Tibial nerve (tissue), 4 donors: ENCODE measurements at places on chromosomes 12 and 14.
A peak's percentile ranks its signal among the peaks of the same experiment; 100 is the strongest.

DNA sequence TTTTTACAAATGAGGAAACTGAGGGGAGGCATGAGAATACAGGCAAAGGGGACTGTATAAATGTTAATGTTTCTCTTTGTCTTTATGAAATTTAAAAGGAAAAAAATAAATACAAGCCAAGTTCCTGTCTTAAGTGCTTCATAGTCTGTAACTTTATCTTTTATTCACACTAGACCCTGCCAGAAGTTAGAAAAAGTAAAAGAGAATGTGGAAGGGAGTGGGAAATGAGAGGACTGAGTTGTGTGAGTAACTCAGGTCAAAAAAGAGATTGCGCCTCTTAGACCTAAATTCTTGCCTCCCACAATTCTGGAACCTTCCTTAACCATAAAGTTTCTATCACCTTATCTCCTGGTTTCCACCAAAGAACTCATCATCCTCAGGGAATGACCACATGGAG is 141.1 kb downstream of the KICS2 start:
- no peak overlapping the region for H3K4me3 ChIP-seq
- no peaks in the 10 kb centered on the region for H3K27me3 ChIP-seq
- no peak for DNase-seq
- no peaks in the 10 kb centered on the region for H3K36me3 ChIP-seq
- H3K4me1 ChIP-seq: peaks cover 25% of the 10 kb centered on the region
- H3K27ac ChIP-seq: peak overlapping the region; percentile 2

GRCh38 chr12:19220852-19221466 is 91.4 kb downstream of the PLEKHA5 start:
- H3K36me3 ChIP-seq: no peaks in the 10 kb centered on the region
- no peak overlapping the region for H3K4me3 ChIP-seq
- H3K4me1 ChIP-seq: peaks cover 6% of the 10 kb centered on the region
- no peaks in the 10 kb centered on the region for H3K27me3 ChIP-seq
- no peak for DNase-seq

DNA sequence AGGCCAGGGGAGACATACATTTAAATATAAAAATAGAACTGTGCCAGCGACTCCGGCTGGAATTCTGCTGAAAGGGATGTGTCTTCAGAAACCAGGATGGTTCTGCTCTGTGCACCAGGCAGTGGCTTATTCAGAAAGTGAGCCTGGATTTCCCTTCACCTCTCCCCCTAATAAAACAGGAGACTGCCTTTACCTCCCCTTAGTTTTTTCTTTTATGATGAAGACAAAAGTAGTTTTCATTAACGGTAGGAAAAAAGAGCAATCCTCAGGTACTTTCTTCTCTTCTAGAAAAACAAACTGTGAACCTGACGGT is 346 bp downstream of the SLC7A8 start:
- H3K27ac ChIP-seq: no peak overlapping the region
- H3K4me1 ChIP-seq: no peaks in the 10 kb centered on the region
- DNase-seq: no peak
- H3K4me3 ChIP-seq: peak overlapping the region; percentile 51

DNA sequence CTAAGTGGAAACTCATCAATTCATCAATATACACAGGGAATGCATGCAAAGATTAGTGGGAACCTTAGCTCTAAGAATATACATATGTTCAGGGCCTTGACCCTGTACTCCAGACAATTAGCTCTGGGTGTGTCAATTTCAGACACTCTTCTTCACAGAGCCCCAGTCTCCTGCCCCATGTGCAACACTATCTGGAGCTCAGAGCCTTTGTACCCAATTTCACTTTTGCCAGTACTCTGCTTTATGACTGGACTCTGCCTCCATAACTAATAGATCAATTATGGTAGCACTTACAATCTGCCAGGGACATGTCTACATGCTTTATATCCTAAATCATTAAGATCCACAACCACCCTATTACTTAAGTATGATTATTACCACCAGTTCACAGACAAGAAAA is 152.5 kb upstream of the PLEKHG7 start:
- H3K4me3 ChIP-seq: no peak overlapping the region
- H3K36me3 ChIP-seq: no peaks in the 10 kb centered on the region
- H3K27me3 ChIP-seq: no peaks in the 10 kb centered on the region
- no peak overlapping the region for H3K27ac ChIP-seq
- DNase-seq: no peak
- H3K4me1 ChIP-seq: peaks cover 18% of the 10 kb centered on the region

GRCh38 chr14:26873362-26873960 is 275.6 kb upstream of the NOVA1 start:
- no peaks in the 10 kb centered on the region for H3K36me3 ChIP-seq
- H3K4me1 ChIP-seq: no peaks in the 10 kb centered on the region
- H3K27me3 ChIP-seq: no peaks in the 10 kb centered on the region
- H3K27ac ChIP-seq: no peak overlapping the region

DNA sequence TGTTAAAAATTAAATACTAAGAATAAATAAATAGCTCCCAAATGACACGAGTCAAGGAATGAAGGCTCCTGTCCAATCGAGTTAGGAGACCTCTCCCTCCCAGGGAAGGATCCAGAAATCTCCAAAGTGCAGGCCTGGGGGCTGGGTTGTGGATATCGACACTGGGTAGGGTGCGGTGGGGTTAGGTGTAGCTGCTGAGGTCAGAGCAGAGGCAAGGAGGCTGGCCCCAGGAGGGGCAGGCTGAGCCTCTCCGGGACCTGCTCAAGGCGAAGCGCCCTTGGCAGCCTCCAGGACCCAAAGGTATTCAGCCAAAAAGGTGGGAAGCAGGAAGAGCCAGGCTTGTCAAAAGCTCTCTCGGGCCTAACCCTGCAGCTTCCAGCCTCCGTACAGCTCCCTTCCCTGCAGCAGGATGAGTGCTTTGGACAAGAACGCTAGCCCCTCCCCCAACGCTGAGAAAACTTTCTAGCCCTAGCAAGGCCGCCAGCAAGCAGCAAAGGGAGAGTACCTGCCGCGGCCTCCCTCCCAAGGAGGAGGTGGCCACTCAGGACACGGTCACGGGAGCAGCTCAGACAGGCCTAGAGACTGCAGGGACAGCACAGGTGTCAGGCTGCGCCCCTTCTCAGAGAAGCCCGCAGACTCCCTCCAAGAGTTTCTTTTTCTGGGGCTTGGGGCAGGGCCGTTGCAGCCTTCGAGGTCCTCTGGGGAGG is 3.7 kb upstream of the PNMA1 start:
- H3K27me3 ChIP-seq: no peaks in the 10 kb centered on the region
- H3K36me3 ChIP-seq: no peaks in the 10 kb centered on the region
- H3K4me1 ChIP-seq: no peaks in the 10 kb centered on the region
- H3K4me3 ChIP-seq: no peak overlapping the region
- H3K27ac ChIP-seq: peak overlapping the region; percentile 88
- DNase-seq: no peak

DNA sequence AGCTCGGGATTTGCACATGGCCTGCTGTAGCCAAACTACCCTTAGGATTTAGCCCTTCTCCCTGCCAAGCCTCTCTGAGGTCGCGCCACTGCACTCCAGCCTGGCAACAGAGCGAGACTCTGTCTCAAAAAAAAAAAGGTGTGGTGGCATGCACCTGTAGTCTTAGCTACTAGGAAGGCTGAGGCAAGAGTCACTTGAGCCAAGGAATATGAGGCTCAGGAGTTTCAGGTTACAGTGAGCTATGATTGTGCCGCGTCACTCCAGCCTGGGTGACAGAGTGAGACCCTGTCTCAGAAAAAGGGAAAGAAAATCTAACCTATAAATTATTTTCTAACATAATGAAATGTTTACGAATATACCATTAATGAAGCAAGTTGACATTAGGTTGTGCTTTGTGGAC is 29.7 kb downstream of the ESRRB start:
- H3K4me3 ChIP-seq: no peak overlapping the region
- DNase-seq: no peak
- H3K4me1 ChIP-seq: no peaks in the 10 kb centered on the region
- no peak overlapping the region for H3K27ac ChIP-seq
- no peaks in the 10 kb centered on the region for H3K27me3 ChIP-seq

DNA sequence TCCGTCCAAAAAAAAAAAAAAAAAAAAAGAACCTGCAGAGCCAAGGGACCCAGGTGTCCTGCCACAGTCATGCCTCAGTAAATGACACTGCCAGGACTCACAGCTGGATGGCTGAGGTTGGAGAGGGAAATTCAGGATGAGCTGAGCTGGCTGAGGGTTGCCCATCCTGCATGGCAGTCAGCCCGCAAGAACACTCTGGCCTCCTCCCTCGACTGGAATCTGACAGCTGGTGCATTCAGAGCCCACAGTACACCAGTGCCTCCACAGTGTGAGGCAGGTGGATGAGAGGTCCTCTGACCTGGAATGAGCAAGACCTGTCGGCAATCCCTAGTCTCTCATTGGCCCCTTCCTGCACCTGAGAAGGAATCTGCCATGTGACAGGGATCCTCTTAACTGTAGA is 74.4 kb upstream of the GPR68 start:
- H3K27ac ChIP-seq: no peak overlapping the region
- H3K36me3 ChIP-seq: no peaks in the 10 kb centered on the region
- peaks cover 8% of the 10 kb centered on the region for H3K4me1 ChIP-seq
- H3K4me3 ChIP-seq: no peak overlapping the region

GRCh38 chr14:64508215-64508776 is 3.7 kb downstream of the ZBTB1 start:
- H3K4me3 ChIP-seq: no peak overlapping the region
- H3K27me3 ChIP-seq: no peaks in the 10 kb centered on the region
- peaks cover 8% of the 10 kb centered on the region for H3K4me1 ChIP-seq
- H3K27ac ChIP-seq: peak overlapping the region; percentile 99

DNA sequence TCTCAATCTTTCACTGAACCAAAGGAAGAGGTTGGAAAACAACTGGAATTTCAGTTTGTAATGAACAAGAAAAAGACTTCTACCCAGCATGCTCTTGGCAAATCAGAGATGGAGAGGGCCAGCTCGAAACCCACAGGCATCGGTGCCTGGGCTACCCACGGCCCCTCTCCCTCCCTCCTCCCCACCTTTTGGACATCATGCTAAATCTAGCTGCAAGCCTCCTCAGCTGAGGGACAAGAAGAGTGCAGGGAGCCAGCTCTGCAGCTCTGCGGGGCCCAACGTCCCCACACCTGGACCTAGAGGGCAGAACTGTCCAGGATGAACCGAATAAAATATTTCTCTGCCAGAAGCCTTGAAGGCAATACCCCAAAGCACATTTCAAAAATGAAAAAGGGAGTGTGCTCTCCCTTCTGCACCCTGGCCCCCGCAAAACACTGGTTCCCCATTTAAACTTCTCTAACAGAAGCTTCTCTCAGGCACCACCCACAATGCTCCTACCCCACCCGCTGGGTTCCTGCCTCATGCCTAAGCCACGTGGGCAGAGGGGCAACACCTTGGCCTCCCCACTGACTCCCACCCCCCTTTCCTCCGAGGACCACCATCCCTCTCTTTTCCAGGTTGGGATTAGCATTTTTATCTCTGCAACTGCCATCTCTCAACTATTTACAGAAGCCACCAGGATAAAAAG is 8.2 kb downstream of the CAMKK2 start:
- H3K4me3 ChIP-seq: no peak overlapping the region

- H3K27ac ChIP-seq: peak overlapping the region; percentile 64
- H3K36me3 ChIP-seq: no peaks in the 10 kb centered on the region
- no peaks in the 10 kb centered on the region for H3K4me1 ChIP-seq
- H3K4me3 ChIP-seq: no peak overlapping the region
- no peak for DNase-seq
Observed at GRCh38 chr12:24360907-24361306, 411.4 kb upstream of the SOX5 start.

DNA sequence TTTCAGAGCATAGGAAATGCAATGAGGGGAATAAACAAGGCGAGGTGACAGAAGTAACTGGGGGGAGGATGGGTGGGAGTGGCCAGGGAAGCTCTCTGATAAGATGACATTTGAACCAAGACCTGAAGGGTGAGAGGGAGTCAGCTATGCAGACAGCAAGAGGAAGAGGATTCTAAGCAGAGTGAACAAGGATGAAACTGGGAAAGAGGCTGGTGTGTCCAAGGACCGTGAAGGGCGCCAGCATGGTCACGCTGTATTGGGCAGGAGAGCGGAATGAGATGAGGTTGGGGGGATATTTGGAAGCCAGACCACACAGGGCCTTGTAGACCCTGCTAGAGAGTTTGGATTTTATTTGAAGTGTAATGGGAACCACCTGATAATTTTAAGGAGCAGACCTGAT is 10.5 kb upstream of the PPP1R1A start:
- no peaks in the 10 kb centered on the region for H3K4me1 ChIP-seq
- no peak overlapping the region for H3K27ac ChIP-seq
- no peak for DNase-seq

GRCh38 chr12:78209846-78210505 is 379.3 kb downstream of the NAV3 start:
- H3K36me3 ChIP-seq: peaks cover 11% of the 10 kb centered on the region
- DNase-seq: no peak
- H3K4me1 ChIP-seq: no peaks in the 10 kb centered on the region

DNA sequence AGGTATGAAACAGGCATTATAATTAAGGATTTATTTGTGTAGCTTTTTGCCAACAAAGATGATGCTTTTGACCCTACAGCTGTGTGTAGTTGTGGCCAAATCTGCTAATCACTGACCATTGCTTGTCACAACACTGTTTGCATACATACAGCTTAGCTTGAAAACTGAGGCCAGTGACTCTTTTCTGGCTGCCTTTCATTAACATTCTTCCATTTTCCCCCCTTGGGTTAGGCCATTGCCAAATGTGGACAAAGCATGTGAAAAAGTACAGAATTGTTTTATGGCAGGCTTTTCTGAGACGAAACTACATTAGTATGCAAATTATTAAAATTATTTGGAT is 263.3 kb downstream of the SLC16A7 start:
- H3K4me3 ChIP-seq: no peak overlapping the region
- DNase-seq: no peak
- H3K27ac ChIP-seq: no peak overlapping the region
- no peaks in the 10 kb centered on the region for H3K4me1 ChIP-seq

DNA sequence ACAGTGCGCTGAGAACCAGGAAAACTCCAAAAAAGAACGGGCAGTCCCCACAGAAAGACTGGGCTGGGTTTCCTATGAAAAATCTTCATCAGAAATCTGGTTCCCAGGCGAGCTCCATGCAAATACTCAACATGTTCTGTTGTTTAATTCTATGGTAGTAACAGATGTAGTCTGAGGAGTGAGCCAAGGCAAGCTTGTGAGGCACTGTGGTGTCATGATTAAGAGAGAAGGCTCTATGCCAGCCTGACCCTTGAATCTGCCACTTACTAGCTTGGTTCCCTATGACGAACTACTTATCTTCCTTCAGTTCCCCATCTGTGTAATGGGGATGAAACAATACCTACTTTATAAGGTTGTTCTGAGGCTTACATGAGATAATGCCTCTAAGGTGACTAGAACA is 10.7 kb downstream of the POMT2 start:
- H3K36me3 ChIP-seq: no peaks in the 10 kb centered on the region
- DNase-seq: no peak
- H3K27me3 ChIP-seq: no peaks in the 10 kb centered on the region
- H3K27ac ChIP-seq: peak overlapping the region; percentile 55
- H3K4me3 ChIP-seq: no peak overlapping the region

- no peak overlapping the region for H3K4me3 ChIP-seq
- no peak for DNase-seq
Observed at GRCh38 chr14:44863271-44863670, 98.5 kb downstream of the KLHL28 start.

- H3K4me3 ChIP-seq: no peak overlapping the region
- DNase-seq: no peak
- H3K4me1 ChIP-seq: no peaks in the 10 kb centered on the region
- no peaks in the 10 kb centered on the region for H3K27me3 ChIP-seq
- no peaks in the 10 kb centered on the region for H3K36me3 ChIP-seq
- H3K27ac ChIP-seq: no peak overlapping the region
Observed at GRCh38 chr14:78764645-78765044, 594.5 kb downstream of the NRXN3 start.

- no peaks in the 10 kb centered on the region for H3K27me3 ChIP-seq
- DNase-seq: no peak
- no peak overlapping the region for H3K27ac ChIP-seq
- no peaks in the 10 kb centered on the region for H3K36me3 ChIP-seq
- peaks cover 3% of the 10 kb centered on the region for H3K4me1 ChIP-seq
Observed at GRCh38 chr14:51576879-51577278, 74.8 kb upstream of the FRMD6 start.
